Ovary (tissue), 10 donors: ENCODE measurements at places on chromosomes 5 and 9.

- no peak for DNase-seq
Observed at GRCh38 chr9:19379697-19380046, 364 bp downstream of the RPS6 start.

DNA sequence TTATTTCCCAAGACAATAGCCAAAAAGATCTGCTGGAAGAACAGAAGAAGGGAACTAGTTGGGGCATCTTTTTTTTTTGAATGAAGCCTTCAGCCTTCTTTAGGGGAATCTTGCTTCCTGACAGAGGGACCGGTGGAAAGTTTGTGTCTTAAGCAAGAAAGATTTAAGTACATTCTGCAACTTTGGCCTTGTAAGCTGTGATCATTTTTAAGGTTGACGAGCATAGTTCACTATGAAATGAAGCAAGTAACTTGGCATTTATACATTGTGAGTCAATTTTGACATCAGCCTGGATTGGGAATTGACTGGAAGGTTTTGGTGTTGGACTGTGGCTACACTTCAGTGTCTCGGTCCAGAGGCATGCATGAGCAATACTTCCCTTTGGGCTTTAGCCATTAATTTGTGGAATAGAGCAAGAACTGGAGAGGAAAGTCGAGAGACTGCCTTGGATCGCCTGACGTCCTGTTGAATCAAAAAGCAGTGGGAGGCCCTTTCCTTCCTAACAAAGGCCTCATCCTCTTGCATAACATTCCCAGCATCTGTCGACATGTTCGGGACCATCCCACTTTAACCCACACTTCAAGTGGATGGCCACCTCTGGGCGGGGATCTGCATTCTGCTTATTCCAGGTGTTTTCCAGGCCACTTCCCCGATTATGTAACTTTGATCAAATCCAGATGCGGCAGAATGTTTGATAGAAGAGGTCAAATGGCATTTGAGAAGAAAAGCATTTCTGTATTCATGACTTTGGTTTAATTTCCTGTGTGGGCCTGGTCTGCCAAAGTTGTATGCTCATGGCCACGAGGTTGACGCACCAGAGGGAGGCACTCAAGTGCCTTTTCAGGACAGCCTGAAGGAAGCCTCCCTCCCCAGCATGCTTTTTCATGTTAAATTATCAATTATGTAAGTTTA, 12.5 kb downstream of the ABL1 start:
- peak; percentile 91 for DNase-seq

- DNase-seq: no peak
Observed at GRCh38 chr9:104090578-104090977, 3.5 kb upstream of the SMC2 start.

- DNase-seq: no peak
Observed at GRCh38 chr9:68821911-68822310, 116.9 kb downstream of the PIP5K1B start.

GRCh38 chr9:133998915-133999595, 6.9 kb upstream of the VAV2 start:
- DNase-seq: no peak

DNA sequence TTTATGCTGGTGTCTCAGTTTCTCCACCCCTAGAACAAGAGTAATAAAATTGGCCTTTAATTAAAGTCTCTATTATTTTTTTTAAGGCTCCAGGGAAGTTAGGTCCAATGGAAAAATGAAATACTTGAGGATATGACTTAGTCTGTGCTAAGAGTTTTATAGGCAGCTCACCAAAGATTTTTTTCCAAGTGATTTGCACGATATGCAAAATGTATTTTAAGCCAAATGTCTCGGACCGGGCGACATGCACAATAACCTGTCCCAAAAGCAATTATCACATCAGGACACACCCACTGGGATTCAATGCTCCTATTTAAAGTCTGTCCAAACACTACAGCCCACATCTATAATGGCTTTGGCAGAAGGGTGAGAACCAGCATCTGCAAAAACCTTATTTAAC, 136.1 kb upstream of the ANKH start:
- DNase-seq: no peak

DNA sequence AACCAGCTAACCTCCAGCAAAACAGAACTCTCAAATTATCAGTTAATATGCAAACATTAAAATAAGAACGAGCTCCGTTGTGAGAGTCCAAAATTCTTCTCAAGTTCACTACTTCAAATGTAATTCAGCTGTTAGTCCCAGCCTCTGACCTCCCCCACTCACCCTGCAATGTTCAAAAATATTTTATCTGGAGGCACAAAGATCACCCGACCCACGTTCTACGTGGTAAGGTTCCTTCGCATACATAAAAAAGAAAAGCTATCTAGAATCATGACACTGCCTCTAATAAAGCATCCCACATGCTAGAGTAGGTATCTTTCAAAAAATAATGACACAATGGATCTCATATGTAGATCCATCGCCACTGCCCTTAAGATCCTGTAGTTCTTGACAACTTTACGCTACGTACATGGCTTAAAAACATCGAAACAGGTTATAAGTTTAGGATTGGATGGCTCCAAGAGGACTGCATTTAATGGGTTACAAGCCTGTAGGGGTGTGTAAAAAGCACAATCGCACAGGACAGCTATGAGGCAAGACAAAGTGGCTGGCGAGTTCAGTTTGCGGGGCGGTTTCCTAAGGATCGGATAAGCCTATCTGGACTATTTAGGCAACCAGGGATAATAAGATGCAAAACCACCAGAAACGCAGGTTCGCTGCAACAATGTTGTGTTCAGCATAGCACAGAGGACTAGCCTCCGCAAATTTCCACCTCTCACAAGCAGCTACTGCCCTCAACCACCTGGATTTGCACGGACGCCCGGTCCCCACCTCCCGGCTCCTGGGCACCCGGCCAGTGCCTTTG, 969 bp downstream of the CLK4 start:
- DNase-seq: no peak

DNA sequence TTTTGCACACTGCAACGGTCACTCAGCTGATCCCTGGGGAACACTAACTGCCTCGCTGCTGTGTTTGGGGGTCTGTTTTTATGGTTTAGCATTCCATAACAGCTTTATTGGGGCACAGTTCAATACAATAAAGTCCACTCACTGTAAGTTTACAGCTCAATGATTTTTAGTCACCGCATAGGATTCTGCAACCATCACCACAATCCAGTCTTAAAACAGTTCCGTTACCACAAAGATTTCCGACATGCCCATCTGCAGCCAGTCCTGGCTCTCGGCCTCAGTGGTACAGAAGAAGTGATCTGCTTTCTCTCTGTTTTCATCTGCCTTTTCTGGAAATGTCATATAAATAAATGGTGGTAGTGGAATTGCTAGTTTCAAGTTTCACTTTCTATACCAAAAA, 23.6 kb downstream of the OR2V2 start:
- no peak for DNase-seq

GRCh38 chr9:136794281-136794999, 1.7 kb upstream of the CCDC183 start:
- no peak for DNase-seq

DNA sequence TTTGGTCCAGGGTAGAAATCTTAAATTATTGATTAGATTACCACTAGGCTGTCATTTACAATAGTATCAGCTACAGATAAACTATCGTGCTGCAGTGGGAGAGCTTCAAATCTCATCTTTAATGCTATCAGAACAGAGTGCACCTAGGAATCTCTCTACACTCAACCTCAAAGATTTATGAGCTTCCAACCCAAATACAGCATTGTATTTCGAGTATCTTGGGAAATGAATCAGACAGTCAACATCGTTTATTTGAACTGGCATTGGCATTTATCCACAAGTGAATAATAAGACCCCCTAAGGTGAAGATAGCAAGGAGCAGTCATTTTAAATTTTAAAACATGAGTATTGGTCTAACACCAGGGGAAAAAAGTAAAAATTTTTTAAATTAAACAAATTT, 1203.2 kb downstream of the CDH12 start:
- no peak for DNase-seq

- no peak for DNase-seq
Observed at GRCh38 chr9:8809741-8810140, 1010.2 kb upstream of the DMAC1 start.

GRCh38 chr9:93825348-93826115, 129.6 kb downstream of the BARX1 start:
- DNase-seq: no peak

- peak; percentile 96 for DNase-seq
Observed at GRCh38 chr9:111631214-111631971, at the start of gene DNAJC25. Gene DNAJC25 (plus strand): TSS chr9:111631334. CDS start chr9:111631408, 74 bp downstream.

GRCh38 chr9:132147331-132147730, 14.5 kb upstream of the NTNG2 start:
- no peak for DNase-seq

DNA sequence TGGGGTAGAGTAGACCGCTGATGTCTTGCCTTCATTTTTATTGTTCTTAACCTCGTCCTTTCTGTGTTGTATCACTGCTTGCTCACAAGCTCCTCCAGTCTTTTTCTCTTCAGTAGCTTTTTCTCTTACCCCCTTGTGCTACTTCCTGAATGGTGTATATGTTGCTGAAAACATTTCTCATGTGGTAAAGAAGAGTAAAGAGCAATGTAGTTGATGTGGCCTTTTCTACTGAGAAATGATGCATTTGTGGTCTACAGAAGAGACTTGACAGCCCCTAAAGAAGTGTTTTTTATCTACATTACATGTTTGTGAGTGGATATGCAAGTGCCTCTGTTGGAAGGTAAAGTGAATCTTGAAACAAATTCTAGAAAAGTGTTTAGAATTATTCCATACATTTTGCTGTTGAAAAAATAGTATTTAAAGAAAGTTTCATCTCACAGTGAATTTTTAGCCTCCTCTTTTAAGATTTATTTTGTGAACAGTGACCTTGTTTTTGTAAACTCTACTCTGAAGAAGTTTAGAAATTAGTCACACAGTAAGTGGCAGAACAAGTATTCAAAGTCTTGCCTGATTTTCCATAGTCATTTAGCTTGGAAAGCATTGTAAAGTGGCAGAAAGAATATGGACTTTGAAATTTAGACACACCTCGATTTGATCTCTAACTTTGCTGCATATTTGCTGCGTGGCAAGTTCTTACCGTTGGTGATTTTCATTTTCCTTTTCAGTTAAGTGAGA, 17.4 kb downstream of the CDC42SE2 start:
- DNase-seq: no peak

- no peak for DNase-seq
Observed at GRCh38 chr5:112546946-112547592, 128.0 kb upstream of the EPB41L4A start.

GRCh38 chr9:7121055-7121454, 363.3 kb downstream of the KDM4C start:
- no peak for DNase-seq

- DNase-seq: no peak
Observed at GRCh38 chr5:119527351-119527750, 75.1 kb downstream of the HSD17B4 start.

DNA sequence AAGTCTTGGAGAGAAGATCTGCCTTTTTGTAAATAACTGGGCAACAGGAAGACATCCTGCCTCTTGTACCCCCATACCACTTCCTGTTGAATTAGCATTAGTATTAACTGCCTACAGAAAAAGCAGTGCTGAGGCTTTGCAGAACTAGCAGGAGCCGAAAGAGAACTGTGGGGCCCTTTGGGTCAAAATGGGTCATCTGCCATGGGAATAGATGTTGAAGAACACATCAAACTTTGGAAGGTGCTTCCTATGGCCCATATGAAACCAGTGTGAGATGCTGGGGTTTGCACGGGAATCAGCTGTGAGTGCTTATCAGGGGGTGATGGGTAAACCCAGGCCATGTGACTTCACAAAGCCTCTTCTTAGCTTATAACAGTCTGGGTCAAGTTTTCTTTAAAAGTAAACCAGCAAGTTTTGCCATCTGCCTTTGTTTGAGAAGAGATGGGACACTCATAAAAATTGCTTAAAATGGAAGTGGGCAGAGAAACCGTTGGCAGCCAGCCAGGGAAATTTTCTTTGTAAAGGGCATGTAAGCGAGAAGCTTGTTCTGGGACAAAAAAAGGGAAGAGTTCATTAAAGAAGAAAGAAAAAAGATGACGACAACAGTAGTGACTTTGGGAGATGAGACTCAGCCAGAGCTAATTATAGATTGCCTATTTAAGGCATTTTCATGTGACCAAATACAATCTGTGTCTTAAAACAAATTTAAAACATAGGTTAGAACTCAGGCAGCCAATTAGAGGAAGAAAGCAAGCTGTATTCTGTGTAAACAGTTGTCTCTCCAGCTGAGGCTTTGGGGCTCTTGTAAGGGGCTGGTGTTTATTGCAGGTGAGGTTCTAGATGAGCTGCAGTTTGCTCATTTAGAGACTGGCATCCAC, 4.4 kb downstream of the SLC25A25 start:
- DNase-seq: peak; percentile 88

- DNase-seq: no peak
Observed at GRCh38 chr5:176609724-176610434, at the start of gene GPRIN1. Gene GPRIN1 (minus strand): TSS chr5:176610156. CDS start chr5:176599834, 10,322 bp downstream.

- no peak for DNase-seq
Observed at GRCh38 chr9:13426606-13427005, 147.1 kb upstream of the MPDZ start.

DNA sequence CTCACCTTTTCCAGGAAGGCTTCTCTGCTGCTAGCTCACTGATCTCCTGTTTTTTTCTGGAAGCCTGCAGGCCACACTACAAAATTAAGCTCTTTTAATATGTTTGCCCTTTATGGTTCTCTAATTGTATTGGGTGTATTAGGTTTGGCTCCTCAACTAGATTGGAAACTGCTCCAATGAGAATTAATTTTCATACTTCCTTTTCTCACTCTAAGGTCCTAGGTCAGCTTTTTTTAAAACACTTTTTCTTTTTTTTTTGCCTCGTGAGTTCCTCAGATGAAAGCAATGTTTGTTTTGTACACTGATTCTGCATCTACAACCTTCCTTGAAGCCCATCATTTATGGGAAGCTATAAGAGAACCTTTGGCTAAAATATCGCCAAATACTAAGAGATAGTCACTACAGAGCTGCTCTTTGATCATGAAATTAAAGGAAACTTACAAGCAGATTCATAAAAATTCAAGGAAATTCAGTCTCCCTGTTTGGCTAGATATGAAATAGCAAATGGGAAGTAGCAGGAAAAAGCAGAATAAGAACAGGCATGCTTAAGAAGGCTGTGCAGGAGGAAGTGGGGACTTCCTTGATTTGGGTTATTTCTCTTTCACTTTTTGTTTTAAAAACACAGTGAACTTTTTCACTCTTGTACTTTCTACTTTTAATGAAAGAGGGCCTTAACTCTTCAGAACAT, 55.2 kb upstream of the FYB1 start:
- DNase-seq: no peak

- no peak for DNase-seq
Observed at GRCh38 chr9:22147813-22148527, 138.9 kb upstream of the CDKN2B start.

- no peak for DNase-seq
Observed at GRCh38 chr5:16489322-16489791, 23.8 kb upstream of the ZNF622 start.

GRCh38 chr5:17497446-17497845, 585 bp upstream of the TAF11L2 start:
- DNase-seq: no peak

- DNase-seq: no peak
Observed at GRCh38 chr9:132211570-132211969, 49.7 kb downstream of the NTNG2 start.

DNA sequence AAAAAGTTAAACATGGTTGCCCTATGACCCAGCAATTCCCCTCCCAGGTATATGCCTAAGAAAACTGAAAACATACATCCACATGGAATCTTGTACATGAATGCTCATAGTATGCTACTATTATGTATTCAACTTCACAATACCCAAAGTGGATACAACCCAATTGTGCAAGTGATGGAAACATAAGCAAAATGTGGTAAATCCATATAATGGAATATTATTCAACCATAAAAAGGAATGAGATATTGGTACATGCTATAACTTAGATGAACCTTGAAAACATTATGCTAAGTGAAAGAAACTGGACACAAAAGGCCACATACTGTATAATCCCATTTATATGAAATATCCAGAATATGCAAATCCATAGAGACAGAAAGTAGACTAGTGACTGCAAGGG, 18.1 kb upstream of the CCDC125 start:
- DNase-seq: no peak
